ENCODE measurements at places on chromosomes 5 and 9.

GRCh38 chr5:176632745-176633144 lies 2.3 kb downstream of the EIF4E1B start:
- DNase-seq: no peak

DNA sequence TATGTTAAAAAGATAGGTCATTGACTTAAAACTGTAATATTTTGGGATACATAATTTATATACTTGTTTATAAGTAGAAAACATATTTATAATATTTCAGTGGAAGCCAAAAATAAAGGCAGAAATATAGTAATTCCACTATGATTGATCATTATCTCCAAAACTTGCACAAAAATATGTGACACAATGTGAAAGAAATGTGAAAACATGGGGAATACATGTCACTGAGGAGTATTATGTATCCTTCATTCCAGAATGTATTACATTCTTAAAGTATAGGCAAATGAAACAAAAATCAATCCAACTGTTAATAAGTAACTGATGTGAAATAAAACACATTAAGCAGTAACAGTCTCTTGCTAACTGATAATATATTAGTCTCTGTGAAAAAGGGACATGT lies 236.7 kb downstream of the CDH18 start:
- DNase-seq: no peak

DNA sequence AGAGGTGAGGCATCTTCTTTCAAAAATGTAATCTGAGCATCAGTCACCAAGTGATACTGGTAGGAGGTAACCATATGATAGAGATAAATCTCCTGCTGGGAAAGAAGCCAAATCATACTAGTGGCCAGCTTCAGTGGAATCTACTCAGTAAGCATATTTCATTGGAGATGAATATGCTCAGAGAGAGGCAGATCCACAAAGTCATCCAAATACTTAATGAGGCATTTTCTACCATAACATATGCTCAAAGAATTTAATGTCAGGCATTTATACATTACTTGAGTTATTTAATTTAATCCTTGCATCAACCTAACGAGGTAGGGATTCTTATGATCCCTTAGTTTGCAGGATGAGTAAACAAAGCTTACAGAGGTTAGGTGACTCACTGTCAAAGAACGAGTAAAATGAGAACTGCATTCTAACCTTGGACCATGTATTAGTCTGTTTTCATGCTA lies 50.9 kb upstream of the DMRTA1 start:
- DNase-seq: no peak

- DNase-seq: peak; percentile 77
Measured at GRCh38 chr5:170434966-170435605, 45.9 kb upstream of the KCNMB1 start.
